ENCODE measurements at places on chromosomes 7 and 10. TPM values are rescaled to one million over a fixed set of nuclear protein-coding genes. Genes with fewer than 3 reads are reported as not detected.

GRCh38 chr10:33566426-33566825 lies 232.0 kb upstream of the NRP1 start:
- H3K36me3 ChIP-seq: no peaks in the 10 kb centered on the region
- H3K27me3 ChIP-seq: no peaks in the 10 kb centered on the region
- no peak overlapping the region for H3K27ac ChIP-seq
- no peak overlapping the region for H3K4me3 ChIP-seq

DNA sequence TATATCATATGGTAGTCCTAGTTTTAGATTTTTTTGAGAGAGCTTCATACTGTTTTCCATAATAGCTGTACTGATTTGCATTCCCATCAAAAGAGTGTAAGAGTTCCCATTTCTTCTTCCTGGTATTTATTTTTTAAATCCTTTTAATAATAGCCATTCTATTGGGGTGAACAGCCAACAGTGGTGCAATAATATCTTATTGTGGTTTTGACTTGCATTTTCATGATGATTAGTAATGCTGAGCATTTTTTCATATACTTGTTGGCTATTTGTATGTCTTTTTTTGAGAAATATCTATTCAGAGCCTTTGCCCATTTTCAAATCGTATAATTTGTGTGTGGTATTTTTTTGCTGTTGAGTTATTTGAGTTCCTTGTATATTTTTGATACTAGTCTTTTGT lies 167.4 kb downstream of the FZD1 start:
- peaks cover 4% of the 10 kb centered on the region for H3K4me1 ChIP-seq
- H3K36me3 ChIP-seq: no peaks in the 10 kb centered on the region
- no peaks in the 10 kb centered on the region for H3K27me3 ChIP-seq
- DNase-seq: no peak
- H3K27ac ChIP-seq: no peak overlapping the region

TLX1 gene
- not detected for total RNA-seq

DNA sequence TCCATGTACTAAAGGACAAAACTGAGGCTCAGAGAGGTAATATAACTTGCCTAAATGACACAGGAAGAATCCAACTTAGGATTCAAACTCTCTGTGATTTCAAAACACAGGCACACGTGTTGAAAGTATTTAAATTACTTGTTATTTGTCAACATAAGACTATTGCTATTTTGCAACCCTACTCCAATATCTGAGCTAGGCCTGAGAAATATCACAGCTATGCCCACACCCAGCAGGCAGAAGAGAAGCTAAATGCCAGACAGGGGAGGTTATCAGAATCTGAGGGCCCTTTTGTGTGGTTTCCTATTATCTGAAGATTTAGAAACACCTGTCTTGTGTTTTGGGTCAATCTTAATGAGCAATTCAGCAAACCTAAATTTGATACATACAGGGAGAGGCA lies 204.3 kb downstream of the ANK3 start:
- DNase-seq: no peak
- no peak overlapping the region for H3K27ac ChIP-seq
- no peaks in the 10 kb centered on the region for H3K27me3 ChIP-seq
- H3K4me1 ChIP-seq: peaks cover 20% of the 10 kb centered on the region
- H3K4me3 ChIP-seq: no peak overlapping the region

DNA sequence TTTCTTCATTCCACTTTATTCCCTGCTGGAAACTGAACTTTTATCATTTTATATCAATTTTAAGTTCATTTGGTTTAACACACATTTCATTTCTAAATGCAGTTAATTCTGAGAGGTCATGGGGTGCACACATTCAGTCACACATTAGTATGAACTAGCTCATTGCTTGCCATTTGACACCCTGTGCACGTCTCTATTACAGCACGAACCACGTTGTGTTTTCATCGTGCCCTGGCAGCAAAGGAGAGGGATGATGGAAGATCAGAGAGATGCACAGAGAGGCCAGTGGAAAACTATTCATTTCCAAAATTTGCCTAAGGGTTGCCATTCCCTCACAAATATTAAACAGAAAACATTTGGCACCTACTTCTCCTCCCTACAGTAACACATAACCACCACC lies 45.4 kb downstream of the CTNNA3 start:
- no peaks in the 10 kb centered on the region for H3K27me3 ChIP-seq
- H3K4me3 ChIP-seq: no peak overlapping the region
- DNase-seq: no peak
- H3K36me3 ChIP-seq: no peaks in the 10 kb centered on the region
- no peaks in the 10 kb centered on the region for H3K4me1 ChIP-seq
- no peak overlapping the region for H3K27ac ChIP-seq

All from Karpas-422 (cell line).